ENCODE measurements at places on chromosomes 16 and 17.
A peak's percentile ranks its signal among the peaks of the same experiment; 100 is the strongest.

- DNase-seq: no peak
These were observed 17.5 kb downstream of the CAMKK1 start for GRCh38 chr17:3875317-3875716.

GRCh38 chr16:3645504-3646347 lies 8.8 kb upstream of the DNASE1 start:
- DNase-seq: no peak

- DNase-seq: no peak
These were observed 528 bp downstream of the ITFG1 start for GRCh38 chr16:47460359-47460710.

DNA sequence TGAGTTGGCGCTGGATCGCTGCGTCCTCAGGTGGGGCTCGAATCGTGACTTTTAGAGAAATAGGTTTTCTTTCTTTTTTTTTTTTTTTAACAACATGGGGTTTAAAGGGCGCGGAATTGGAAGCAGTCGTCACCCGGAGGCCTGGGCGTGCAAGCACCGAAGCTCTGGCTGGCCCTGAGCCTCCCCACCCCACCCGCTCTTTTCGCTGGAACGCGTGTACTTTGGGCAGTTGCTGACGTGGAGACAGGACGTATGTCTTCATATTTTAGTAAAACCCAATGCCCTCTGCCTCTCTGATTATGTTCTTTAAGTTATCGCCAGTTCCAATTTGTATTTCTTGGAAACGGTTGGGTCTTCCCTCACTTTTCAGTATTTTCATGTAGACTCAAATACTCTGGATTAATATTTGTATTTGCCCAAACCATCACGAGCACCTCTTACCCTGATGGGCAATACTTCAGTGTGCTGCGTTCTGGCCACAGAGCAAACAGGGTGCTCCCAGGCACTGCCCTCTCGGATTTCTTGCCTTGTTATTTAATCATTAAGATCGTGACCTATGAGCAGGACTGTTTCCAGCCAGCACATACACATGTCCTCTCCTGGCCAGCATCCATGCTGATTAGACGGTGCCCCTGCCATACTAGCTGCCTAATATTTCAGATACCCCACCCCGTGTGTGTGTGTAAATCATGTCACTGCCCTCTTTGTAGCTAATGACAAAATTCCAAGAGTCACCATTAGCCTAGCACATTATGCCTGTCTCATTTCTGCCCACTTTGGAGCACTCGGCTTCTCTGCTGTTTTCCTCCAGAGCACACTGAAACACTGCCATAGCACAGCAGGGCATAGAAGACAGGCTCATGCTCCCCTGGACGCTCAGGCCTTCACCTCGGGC lies 805 bp upstream of the C16orf95 start:
- DNase-seq: peak; percentile 74

GRCh38 chr16:53991754-53992378 lies 287.9 kb downstream of the FTO start:
- peak; percentile 45 for DNase-seq

DNA sequence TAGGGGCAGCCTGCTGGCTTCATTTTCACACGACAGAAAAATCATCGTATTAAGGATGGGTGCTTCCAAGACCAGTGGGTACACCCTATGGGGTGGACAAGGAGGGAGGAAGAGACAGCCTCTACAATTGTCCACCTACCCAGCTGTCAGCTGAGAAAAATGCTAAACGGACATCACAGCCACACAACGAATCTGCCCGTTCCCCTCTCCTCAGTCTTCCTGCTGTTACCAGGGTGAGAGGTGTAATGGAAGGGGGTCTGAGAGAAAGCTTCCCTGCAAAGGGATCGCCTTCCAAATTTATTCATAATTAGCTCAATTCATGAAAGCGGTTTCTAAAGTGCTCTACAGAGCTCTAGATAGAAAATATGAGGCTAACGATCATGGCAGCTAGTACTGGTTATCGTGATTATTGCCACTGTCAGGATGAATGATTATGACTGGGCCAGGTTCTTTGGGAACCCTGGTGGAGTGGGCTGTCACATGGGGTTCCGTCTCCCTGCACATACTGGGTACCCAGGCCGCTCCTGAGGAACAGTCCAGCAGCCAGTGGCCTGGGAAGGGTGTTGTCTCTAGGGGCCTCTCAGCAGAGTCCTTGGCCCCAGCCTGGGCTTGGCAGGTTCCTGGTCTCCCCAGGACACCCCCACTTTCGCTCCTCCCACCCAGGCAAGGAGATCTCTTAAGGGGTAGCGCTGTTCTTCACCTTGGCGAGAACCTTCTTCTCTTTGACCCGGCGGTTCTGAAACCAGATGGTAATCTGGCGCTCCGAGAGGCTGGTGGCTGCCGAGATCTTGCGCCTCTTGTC lies 2.2 kb downstream of the HOXB13 start:
- DNase-seq: no peak

DNA sequence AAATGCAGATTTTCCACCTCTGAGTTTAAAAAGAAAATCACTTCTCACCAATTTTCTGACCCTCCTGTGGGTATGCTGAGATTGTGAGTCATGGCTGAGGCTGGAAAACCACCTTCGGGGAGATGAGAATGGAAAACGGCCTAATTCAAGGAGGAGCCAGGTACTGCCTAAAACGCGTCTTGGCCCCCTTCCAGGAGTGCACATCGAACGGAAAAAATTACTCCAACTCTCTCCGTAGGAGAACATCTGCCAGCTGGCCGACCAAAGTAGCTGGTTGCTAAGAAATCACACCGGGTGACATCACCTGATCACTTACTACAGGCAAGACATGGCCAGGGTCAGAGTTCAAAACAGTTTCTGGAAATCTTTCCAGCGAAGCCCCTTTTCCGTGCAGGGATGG lies 107.6 kb downstream of the ZNF423 start:
- DNase-seq: peak; percentile 86

DNA sequence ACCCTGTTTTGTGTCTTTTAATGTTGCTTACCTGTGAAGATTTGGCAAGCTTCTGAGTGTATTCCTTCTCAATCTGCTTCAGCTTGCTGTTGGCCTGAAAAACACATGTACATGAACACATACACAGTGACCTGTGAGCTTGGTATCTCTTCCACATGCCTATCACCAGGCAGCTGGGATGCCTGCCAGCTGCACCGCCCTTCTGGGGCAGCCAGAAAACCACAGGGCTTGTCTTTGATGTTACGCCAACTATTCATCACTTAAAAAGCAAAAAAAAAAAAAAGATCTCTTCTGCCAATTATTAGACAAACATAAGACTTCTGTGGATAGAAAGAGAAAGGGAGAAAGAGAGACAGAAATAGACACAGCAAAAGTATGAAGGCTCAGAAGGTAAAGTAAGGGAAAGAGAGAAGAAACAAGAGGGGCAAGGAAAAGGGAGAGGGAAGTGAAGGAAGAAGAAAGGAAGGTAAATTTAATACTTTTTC lies 189.2 kb upstream of the AXIN2 start:
- DNase-seq: no peak

DNA sequence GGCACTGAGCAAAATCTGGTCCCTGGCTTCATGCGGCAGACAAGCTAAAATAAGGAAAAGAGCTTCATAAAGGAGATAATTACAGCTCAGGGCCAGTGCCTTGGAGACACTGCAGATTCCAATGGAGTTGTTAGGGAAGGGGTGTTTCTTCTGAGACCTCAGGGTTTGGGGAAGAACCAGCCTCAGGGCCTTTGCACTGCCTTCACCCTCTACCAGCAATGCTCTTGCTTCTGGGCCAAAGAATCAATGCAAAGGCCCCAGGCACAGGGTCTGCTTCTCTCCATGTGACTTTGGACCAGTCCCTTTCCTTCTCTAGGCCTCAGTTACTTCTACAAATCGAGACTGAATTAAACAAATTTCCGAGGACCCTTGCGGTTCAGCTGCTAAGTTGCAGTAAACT lies 36.2 kb upstream of the GAN start:
- no peak for DNase-seq

DNA sequence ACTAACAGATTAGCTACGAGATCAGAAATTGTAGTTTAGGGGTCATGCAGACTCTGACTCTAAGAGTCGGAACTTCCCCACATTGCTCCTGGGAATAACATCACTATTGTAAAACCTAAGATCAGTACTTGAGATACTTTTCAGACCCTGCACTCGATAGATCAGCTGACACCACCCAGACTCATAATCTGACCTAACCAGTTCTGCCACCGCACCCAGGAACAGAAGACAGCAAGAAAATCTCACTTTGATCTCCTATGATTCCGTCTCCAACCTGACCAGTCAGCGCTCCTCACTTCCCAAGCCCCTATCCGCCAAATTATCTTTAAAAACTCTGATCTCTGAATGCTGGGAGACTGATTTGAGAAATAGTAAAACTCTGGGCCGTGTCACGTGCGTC lies 27.2 kb upstream of the ASGR2 start:
- no peak for DNase-seq

GRCh38 chr16:67260426-67261063 lies 11.8 kb downstream of the SLC9A5 start:
- no peak for DNase-seq

- DNase-seq: no peak
These were observed 116.0 kb downstream of the RPTOR start for GRCh38 chr17:80660527-80661198.

- DNase-seq: no peak
These were observed 573.9 kb downstream of the KCNJ18 start for GRCh38 chr17:22266231-22266630.

GRCh38 chr17:30334421-30334820 lies 564 bp upstream of the TMIGD1 start:
- DNase-seq: no peak

GRCh38 chr17:42249681-42250446 lies 26.3 kb downstream of the STAT5B start:
- DNase-seq: no peak

DNA sequence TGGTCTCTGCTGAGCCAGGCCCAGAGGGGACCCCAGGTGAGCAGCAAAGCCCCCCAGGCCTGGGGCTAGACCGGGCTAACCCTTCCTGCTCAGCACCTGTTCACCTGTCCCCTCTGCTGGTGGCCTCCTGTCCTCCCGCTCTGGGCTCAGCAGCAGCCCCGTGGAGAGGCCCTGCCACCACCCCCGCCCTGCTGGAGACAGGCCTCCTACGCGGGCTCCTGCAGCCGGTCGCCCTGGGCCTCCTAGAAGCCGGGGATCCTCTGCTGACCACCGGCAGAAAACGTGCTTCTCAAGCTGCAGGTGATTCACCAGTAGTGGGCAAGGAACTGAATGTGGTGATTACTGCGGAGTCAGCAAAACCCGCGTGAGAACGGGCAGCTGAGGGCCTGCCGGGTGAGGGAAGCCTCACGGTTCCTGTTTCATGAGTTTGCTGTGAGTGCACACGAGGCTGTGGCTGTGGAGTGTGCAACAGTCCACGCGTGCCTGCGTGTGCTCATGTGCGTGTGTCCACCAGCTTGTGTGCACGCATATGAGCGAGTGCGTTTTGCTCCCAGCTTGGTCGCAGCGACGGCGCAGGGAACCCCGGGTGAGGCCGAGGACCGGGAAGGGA lies 792 bp downstream of the SECTM1 start:
- no peak for DNase-seq

DNA sequence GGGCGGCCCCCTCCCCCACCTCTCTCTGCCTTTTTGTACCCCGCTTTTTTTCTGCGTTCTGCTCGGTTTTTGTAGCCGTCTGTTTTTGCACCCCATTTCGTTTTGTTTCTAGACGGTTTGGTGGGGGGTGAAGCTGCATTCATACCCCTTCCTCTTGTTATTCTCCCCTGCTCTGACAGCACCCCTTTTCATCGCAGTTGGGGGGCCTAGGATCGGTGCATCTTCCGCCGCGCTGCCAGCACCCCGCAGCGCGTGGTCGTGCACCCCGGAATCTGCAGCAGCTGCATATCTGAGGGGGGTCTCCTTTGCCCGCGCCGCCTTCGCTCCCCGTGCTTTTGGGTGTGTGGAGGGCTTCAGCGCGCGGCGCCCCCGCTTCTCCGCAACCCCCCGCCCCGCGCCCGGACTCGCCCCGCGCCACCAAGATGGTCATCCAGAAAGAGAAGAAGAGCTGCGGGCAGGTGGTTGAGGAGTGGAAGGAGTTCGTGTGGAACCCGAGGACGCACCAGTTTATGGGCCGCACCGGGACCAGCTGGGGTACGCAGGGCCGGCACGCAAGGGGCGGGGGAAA lies 455 bp downstream of the ATP1B2 start:
- DNase-seq: no peak

- peak; percentile 76 for DNase-seq
These were observed at the start of gene MPP3 for GRCh38 chr17:43832976-43833829. MPP3 (minus strand) TSS chr17:43833146; CDS start chr17:43831906, 1,240 bp downstream.

DNA sequence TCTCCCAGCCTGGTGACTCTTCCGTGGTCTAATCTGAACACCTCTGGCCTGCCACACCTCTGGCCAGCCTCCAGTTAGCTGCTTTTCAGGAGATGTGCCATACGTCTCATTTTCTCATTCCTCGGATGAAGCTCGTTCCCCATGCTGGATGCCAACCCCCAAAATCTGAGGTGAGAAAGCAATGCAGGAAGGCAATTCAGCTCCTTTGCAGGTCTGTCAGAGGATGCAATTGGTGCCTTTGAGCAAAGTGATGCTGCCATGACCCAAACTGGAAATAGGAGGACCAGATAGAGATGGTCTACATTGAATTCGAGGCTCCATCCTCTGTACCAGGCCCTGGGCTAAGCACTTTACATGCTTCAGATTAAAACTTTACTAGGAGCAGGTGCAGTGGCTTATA lies 11.0 kb upstream of the CUEDC1 start:
- DNase-seq: no peak

GRCh38 chr17:45824475-45824874 lies 20.2 kb upstream of the SPPL2C start:
- no peak for DNase-seq

GRCh38 chr16:78189121-78189520 lies 89.7 kb downstream of the WWOX start:
- no peak for DNase-seq

GRCh38 chr17:10051112-10051511 lies 146.0 kb upstream of the RCVRN start:
- no peak for DNase-seq

GRCh38 chr16:29858149-29858849 lies 4.7 kb downstream of the CDIPT start:
- DNase-seq: no peak

DNA sequence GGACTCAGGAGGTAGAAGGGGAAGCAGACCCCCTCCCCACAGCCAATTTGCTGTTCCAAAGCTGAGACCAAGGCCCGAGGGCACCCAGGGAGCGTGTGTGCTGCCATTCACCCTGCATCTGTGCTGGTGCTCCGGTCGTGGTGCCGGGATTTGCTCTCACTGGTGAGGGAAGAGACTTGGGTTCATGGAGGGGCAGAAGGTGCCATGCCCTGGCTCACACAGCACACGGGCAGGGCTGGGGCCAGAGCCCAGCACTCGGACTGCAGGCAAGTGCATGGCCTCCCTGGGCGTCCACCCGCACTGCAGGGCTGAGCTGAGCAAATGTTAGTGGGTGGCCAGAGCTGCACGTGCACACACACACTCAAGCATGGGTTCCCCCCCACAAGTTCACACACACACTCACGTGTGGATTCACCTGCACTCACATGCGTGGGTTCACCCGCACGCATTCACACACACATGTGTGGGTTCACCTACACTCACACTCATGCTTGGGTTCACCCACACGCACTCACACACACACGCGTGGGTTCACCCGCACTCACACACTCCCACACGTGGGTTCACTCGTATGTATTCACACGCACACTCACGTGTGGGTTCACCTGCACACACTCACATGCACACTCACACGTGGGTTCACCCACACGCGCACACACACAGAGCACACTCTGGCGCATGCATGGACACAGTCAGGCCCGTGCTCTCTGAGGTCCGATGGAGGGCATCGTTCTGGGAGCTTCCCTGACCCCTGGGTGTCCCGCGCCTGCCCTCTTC lies 57.0 kb upstream of the CBFA2T3 start:
- DNase-seq: no peak

Measured in left hindlimb (tissue), 1 donor.